ENCODE measurements at places on chromosomes 6 and 20. TPM values are rescaled to one million over a fixed set of nuclear protein-coding genes. Genes with fewer than 3 reads are reported as not detected.
A peak's percentile ranks its signal among the peaks of the same experiment; 100 is the strongest.

The GCLC gene
- 26.7 TPM for total RNA-seq

The RNF114 gene
- total RNA-seq: 47.6 TPM

The FYN gene
- total RNA-seq: 50.4 TPM

The NMBR gene
- not detected for total RNA-seq

The MUCL3 gene
- total RNA-seq: not detected

The DEF6 gene
- total RNA-seq: 2.8 TPM

The FRK gene
- 7.3 TPM for total RNA-seq

The PLEKHG1 gene
- total RNA-seq: 10.2 TPM

The NHSL1 gene
- 56.6 TPM for total RNA-seq

The TMEM217 gene
- 0.30 TPM for total RNA-seq

- no peak for DNase-seq
Observed at GRCh38 chr6:165468340-165469235, 159.2 kb upstream of the C6orf118 start.

- DNase-seq: no peak
Observed at GRCh38 chr6:53014063-53014462, 19.0 kb upstream of the GSTA4 start.

- DNase-seq: peak; percentile 79
Observed at GRCh38 chr6:11381801-11382513, 149.5 kb upstream of the NEDD9 start.

GRCh38 chr6:149267072-149267471 is 50.4 kb upstream of the TAB2 start:
- no peak for DNase-seq

GRCh38 chr6:52155791-52156576 is 30.2 kb upstream of the IL17A start:
- no peak for DNase-seq

DNA sequence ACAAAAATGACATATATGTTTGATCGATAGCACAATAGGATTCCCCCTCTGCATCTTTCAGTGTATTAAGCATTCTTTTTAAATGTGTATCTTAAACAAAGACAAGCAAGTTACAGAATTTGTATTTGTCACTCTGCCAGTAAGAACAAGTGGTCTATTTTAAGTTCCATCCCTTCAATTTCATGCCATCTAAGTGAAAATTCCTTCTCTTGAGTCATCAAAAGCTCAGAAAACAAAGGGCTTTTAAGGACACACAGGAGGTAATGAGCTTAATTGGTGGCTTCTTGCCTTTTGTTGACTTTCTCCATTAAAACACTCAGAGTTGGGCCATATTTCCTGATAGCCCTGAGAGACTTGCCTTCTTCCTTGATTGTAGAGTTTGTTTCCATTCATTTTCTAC is 547.8 kb downstream of the TENT5A start:
- no peak for DNase-seq

DNA sequence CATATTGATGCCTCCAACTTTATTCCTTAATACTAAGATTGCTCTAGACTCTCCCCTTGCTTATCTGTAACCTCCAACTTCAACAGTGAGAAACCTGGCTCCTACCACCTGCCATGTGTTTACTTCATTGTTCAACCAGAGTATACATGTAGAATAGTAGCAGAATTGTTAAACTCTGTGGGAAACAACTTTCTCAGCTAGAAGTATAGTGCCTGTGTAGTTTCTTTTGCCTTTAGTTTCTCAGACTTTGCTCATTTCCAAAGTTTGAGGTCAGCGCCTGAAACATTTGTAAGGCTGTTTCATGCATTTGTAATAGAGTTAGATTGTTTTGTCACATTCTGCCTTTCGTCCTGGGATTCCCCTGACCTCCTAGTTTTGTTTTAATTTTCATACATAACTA is 34.9 kb upstream of the HECA start:
- DNase-seq: no peak

GRCh38 chr6:14658030-14658429 is 540.5 kb downstream of the CD83 start:
- DNase-seq: no peak

DNA sequence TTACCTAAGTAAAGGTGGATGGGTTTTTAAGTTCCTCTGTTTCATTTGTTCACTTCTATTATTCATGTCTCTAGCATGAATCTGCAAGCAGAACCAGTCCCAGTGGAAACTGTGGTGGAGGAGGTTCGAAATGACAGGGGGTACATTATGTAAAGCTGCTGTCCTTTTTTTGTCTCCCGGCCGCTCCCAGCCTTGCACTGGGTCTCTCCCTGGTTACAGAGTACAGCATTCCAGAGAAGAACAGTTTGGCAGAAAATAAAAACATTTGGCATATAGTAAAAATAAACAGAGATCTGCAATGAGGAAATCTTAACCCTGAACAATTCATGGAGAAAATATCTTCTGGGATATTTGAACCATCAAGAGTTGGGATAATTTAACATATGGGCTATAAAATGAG is 34.6 kb upstream of the TAGAP start:
- no peak for DNase-seq

GRCh38 chr6:124742971-124743370 is 219.3 kb upstream of the RNF217 start:
- DNase-seq: no peak

GRCh38 chr6:4466769-4467480 is 309.3 kb upstream of the CDYL start:
- DNase-seq: no peak

GRCh38 chr6:129901910-129902309 is 40.8 kb upstream of the TMEM244 start:
- no peak for DNase-seq

DNA sequence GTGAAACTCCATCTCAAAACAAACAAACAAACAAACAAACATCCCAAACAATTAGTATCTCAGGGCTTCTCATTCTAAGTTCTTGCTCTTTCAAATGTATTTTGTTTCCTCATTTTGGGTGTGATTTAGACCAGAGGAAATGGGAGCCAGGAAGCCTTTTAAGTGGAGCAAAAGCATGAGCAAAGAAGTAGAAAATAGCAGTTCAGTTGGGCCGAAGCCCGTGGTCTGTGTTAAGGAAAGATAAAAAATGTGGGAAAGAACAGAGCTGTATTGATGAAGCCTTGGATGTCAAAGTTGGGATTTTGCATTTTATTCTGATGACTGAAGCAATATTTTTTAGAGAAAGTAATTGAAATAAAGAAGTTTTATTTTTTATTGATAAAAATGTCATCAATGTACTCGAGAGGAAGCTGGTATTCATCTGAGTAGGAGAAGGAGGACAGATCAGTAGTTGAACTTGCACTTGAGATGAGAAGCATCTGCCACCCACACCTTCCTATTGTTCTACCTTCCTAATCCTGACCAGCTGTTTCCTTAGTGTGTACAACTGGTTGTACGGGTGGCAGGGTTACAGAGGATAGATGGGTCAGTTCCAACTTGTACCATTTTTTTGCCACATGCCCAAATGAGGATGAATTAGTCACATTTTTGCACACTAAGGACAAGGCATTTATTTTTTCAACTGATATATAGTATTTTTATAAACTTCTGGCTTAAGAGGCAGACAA is 56.1 kb downstream of the KIAA0408 start:
- no peak for DNase-seq

DNA sequence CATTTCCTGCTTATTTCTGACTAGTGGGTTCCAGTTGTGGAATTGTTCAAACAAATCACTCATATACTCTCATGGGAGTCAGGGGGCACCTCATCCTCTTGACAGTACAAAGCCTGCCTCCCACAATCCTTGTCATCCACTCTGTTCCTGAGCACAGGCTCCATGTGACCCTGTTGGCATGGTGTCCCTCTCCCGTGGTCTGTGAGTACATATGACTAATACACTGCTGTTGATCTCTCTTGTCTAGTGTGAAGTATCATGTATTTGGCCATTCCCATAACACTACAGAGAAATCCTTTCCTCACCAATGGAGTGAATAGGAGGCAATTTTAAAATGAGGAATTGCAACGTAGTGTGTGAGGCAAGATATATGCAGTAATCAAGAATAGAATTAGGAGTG is 185.3 kb downstream of the OGFRL1 start:
- DNase-seq: peak; percentile 69

- DNase-seq: no peak
Observed at GRCh38 chr6:120899932-120900331, 434.3 kb downstream of the TBC1D32 start.

DNA sequence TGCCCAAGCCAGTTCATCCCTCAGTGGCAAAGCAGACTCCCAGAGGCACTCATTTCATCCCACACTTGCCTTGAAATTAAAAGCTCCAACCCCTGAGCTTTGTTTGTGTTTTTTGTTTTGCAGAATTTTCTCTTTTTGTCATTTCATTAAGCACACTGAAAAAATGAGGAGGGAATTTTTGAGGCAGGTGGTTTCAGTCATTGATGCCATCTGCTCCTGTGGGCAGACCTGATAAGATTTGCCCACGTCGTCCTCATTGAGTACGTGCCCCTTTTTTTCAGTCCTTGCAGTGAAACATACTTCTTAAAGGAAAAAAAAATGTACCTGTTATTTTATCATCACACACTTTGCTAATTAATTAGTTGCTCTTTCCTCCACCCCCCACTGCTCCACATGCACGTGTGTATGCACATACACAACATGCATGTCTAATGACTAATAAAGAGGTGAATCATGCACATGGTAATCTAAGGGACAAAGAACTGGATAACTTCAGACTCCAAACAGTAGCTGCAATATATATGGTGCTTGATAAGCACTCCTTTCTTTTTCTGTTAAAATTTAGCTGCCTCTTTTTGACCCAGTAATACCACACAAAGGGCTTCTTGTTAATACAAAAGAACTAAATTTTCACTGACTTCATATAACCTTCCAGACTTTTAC is 102.1 kb upstream of the TMEM181 start:
- DNase-seq: no peak

GRCh38 chr20:34791289-34792020 is 34.0 kb downstream of the NCOA6 start:
- DNase-seq: no peak

DNA sequence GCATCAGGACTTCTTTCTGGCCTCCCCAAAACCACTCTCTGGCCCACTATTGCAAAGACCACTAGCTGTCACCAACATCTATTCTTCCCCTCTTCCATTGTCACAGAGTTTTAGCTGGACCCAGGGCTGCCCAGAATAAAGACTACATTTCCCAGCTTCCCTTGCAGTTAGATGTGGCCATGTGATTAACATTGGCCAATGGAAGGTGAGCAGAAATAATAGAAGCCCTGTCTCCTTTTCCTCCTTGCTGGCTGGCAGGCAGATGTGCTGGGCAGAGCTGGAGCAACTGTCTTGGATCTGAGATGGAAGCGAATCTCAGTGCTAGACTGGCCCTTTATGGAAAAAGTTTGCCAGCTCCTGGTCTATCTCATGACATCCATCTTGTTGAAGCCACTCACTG is 97.0 kb downstream of the KCNB1 start:
- no peak for DNase-seq

DNA sequence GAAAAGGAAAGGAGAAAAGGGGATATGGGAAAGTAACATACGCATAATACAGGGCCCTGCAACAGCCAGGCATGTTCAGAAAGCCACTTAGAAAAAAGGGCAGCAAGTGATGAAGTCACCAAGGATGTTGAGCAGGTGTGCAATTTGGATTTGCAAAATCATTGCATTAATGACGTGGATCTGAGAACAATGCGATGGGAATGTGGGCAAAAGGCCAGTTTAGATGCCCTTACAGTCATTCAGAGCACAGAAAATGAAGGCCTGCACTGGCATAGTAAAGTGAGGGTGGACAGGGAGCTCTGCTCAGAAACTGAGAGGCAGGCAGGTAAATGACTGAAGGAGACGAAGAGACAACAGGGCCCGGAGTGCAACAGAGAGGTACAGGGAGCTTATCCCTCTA is 123.7 kb upstream of the NHSL1 start:
- no peak for DNase-seq

DNA sequence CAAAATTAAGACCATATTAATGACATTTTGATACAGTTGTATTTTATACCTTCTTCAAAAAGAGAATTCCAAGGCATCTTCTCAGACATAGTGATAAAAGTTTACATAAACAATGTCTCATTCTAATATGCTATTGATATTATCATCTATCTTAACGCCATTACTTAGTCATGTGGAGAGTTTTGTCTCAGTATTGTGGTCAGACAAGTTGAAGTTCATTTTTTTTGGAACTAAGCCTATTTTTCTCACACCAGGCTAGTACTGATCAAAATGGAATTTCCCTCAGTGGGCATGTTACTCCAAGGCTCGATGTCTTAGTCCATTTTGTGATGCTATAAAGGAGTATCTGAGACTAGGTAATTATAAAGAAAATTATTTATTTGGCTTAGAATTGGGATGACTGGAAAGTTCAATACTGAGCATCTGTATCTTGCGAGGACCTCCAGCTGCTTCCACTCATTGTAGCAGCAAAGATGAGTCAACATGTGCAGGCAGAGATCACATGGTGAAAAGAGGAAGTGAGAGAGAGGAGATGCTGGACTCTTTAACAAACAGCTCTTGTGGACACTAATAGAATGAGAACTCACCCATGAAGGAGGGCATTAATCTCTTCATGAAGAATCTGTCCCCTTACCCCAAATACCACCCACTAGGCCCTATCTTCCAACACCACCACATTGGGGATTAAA is 825.5 kb upstream of the MANEA start:
- no peak for DNase-seq

DNA sequence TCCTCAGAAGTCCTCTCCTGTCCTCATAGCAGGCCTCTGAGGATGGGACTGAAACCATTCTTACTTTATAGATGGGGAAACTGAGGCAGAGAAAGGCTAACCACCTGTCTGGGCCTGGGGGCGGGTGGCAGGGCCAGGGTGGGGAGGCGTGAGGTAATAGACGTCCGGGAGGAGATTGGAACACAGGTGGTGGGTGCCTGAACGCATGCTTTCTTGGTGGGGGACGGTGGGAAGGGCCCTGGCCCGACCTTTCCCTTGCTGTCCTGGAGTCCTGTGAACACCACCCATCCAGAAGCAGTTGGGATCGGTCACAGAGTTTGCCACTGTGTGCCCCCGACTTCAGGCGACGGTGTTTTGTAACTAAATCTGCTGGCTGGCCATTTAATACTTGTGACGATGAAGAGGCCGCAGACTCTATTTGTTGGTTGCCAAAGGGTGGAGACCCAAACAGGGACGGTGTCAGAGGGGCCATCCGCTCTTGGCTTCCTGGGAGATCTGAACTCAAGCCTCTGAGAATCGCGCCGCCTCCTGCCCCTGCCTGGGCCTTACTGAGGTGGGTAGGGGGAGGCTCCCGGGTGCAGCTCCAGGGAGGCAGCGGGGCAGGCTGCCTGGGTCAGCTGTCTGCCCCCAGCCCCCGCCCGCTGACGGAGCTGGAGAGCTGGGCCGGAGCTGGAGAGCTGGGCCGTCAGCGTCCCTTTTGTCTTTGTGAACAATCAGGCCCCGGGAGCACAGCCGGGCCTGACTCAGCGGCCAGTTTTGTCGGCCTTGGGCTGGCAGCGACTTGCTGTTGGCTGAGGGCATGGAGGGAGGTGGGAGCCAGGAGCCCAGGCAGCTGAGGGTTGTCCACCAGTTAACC is 4.1 kb downstream of the RBM38 start:
- DNase-seq: peak; percentile 86

- DNase-seq: no peak
Observed at GRCh38 chr6:17278289-17279063, 2.7 kb upstream of the RBM24 start.

- no peak for DNase-seq
Observed at GRCh38 chr6:143529095-143529494, 17.6 kb upstream of the FUCA2 start.
